ENCODE measurements at places on chromosomes 4 and X.

DNA sequence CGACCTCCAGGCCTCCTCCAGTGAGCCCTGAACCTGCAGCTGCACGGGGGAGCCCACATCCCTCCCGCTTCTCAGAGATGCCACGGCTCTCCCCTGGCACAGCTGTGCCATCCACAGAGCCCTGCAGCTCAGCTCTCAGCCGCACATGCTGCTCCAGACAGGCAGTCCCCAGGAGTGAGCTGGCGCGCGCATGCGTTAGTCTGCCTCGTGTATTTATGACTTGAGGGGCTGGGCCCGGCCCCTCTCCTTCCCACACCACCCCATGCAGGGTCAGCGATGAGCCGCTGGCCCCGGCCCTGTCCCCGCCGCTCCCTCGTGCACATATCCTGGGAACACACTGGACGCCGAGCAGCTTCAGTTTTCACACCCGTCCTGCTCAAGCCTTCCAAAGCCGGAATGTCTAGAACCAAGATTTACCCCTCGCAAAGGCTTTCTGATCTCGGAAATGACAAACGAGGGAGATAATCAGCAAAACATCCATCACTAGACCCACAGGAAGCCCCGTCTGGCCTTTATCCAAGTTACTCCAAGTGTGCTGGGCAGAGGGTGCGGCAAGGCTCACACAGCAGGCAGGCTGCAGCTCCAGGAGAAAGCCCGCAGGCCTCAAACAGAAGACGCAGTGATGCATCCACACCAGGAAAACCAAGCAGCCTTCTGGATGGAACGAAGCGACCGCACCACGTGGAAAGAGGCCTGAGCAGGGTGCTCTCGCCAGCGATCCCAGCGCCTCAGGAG is 24.3 kb downstream of the GAK start:
- no peak for DNase-seq

GRCh38 chr4:146381263-146381872 is 140.4 kb downstream of the SLC10A7 start:
- DNase-seq: no peak

GRCh38 chr4:181601103-181601502 is 642.1 kb upstream of the TENM3 start:
- no peak for DNase-seq

GRCh38 chr4:106569146-106570031 is 200.8 kb upstream of the GIMD1 start:
- no peak for DNase-seq

GRCh38 chr4:23874536-23874901 is 15.3 kb downstream of the PPARGC1A start:
- DNase-seq: no peak

GRCh38 chr4:182189103-182189878 is 53.9 kb upstream of the TENM3 start:
- DNase-seq: no peak

DNA sequence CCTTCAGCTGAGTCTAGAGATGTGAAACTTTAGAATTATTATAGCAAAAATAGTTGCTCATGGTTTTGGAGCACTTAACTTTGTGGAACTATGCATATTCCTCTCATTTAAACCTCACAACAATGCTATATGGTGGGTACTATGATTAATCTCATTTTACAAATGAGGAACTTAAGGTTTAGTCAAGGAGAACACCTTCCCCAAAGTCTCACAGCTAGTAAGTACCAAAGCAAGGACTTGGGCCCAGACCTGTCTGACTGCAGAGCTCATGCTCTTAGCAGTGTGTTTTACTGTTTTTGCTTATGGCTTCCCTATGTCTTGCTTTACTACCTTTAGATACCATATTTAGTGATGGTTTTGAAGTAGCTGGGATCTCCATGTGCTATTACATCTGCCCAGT is 5.1 kb downstream of the UBE2A start:
- no peak for DNase-seq

GRCh38 chr4:19372390-19372789 is 879.3 kb upstream of the SLIT2 start:
- no peak for DNase-seq

- no peak for DNase-seq
Observed at GRCh38 chr4:88006956-88007303, 505 bp upstream of the PKD2 start.

- DNase-seq: no peak
Observed at GRCh38 chr4:116401293-116401692, 684.1 kb downstream of the TRAM1L1 start.

- no peak for DNase-seq
Observed at GRCh38 chr4:125016892-125017299, 297.9 kb upstream of the FAT4 start.

GRCh38 chr4:8422327-8422726 is 18.2 kb downstream of the ACOX3 start:
- DNase-seq: no peak
